ENCODE measurements at places on chromosomes 3 and 15.

DNA sequence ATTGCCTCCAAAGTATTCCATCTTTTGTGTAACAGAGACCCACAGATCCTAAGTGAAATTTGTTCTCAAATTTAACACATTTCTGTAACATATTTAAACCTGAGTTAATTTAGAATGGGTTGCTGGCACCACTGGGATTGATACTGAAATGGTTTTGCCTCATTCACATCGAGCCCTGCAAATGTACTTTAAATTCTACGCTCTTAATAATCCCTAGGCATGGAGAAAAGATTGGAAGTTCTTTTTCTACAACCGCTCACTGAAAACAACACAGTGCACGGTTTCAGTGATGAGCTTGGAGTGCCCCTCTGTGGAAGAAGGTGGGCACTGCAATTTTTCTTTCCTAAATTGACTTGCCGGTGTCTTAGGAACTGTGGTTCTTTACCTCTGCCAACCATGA, 109.9 kb upstream of the ATP11B start:
- DNase-seq: peak; percentile 77

DNA sequence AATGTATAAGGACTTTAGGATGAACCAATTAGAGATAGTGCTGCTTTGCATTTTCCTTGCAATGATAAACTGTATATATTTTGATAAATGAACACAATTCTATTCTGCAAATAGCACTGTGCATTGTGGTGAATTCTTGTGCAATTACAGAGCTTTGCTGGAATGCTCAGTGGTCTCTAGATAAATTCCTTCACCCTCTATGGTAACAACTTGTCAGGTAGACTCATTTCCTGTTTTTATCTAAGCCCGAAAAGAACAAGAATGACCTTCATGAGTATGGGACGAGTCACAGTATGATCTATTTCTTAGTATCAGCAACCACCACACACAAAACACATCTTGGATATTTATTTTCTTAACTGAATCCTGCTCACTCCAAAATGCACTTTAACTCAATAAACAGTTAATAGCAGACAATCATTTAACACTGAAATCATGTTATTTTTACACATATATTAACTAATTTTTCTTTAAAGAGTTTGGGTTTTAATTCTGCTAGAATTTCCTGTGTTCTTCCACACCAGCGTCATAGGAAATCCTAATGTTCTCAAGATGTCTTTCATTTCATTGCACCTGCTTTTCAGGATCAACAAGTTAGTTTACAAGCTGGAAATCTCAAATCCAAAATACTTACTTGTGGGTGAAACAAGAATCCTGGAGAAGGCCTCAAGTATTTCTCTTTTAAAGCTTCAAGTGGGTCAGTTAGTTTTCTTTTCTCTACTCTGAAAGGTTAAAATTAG, 551.2 kb downstream of the MECOM start:
- DNase-seq: peak; percentile 93

- DNase-seq: peak; percentile 50
Measured at GRCh38 chr3:134250717-134251220, at the start of gene RYK. Gene RYK, minus strand, starts transcription at chr3:134250859. Its CDS starts 205 bp downstream, at chr3:134250654.

GRCh38 chr3:140914384-140914945, 27.2 kb upstream of the SLC25A36 start:
- DNase-seq: no peak

DNA sequence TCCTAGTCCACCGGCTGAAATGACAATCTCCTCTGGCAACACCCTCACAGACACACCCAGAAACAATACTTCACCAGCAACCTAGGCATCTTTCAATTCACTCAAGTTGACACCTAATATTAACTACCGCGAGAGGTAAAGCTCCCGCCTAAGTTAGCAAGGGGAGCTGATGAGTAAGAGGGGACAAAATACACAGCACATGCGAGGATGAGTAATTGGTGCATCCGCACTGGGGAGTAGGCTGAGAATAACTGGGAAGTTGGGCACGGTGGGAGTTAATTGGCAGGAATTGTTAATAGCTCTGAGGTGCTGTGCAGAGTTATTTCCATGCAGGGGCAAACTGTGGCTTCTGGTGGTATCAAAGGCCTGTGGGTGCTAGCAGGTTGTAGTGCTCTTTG, 14.5 kb upstream of the PLD1 start:
- peak; percentile 79 for DNase-seq

DNA sequence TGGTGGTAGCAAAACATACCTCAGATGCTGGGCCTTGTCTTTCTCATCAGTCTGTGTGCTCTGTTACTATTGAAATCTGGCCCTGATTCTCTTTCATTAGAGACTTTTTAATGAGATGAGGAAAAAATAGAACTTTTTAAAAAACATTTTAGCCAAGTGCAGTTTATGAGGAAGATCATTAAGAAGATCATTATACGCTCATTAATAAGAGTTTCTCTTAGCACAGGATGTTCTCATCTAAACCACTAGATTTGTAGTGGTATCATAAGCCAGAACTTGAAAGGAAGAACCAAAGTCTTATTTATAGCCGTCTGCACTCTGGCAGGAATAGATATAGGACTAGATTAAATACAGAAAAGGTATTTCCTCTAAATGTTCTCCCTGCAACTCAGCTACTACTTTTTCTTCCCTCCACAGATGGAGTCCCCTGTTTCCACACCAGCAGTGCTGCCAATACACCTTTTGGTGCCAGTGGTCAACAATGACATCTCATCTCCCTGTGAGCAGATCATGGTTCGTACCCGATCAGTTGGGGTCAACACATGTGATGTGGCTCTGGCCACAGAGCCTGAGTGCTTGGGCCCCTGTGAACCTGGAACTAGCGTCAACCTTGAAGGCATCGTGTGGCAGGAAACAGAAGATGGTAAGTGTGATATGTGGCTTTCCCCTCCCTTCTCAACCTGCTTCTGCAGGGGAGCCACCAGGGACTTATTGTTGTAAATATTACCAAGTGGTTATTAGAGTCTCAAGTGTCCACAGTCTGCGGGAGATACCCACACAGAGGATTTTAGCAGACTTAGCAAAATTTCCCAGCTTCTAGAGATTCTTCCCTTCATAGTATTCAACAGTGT, 152.8 kb downstream of the RBPMS2 start:
- no peak for DNase-seq

DNA sequence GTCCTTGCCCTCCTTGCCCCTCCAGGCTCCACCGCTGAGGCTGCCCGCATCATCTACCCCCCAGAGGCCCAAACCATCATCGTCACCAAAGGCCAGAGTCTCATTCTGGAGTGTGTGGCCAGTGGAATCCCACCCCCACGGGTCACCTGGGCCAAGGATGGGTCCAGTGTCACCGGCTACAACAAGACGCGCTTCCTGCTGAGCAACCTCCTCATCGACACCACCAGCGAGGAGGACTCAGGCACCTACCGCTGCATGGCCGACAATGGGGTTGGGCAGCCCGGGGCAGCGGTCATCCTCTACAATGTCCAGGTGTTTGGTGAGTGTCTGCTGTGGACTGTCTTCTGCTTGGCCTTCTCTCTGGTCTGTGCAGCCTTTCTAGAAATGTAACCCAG, 61.0 kb downstream of the BOC start:
- no peak for DNase-seq

DNA sequence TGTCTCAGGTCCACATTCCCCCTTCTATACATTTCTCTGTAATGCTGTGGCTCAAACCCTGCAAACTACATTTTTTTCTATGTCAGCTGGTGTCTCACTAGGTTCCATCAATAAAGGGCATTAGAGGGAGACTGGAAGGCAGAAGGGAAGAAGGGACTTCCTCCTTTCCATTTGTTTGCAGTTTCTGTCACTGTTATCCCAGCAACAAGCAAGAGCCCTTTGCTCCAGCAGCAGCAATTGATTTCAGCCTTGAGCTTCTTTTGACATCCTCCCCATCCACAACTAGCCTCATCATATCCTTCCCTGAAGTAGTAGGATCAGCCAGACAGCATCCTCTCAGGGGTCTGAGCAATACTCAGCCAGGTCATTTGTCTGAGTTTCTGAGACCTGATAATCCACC, 5.3 kb upstream of the NCK1 start:
- DNase-seq: no peak

- peak; percentile 68 for DNase-seq
Measured at GRCh38 chr15:90868261-90868689, at the start of gene FURIN. Gene FURIN, plus strand, starts transcription at chr15:90868588. Its CDS starts 7,153 bp downstream, at chr15:90875741.

- DNase-seq: peak; percentile 85
Measured at GRCh38 chr3:72629191-72629631, 219.0 kb downstream of the SHQ1 start.

GRCh38 chr15:33737687-33738601, 230.4 kb upstream of the CHRM5 start:
- peak; percentile 37 for DNase-seq

GRCh38 chr3:46504789-46505188, 7.0 kb downstream of the RTP3 start:
- DNase-seq: no peak

DNA sequence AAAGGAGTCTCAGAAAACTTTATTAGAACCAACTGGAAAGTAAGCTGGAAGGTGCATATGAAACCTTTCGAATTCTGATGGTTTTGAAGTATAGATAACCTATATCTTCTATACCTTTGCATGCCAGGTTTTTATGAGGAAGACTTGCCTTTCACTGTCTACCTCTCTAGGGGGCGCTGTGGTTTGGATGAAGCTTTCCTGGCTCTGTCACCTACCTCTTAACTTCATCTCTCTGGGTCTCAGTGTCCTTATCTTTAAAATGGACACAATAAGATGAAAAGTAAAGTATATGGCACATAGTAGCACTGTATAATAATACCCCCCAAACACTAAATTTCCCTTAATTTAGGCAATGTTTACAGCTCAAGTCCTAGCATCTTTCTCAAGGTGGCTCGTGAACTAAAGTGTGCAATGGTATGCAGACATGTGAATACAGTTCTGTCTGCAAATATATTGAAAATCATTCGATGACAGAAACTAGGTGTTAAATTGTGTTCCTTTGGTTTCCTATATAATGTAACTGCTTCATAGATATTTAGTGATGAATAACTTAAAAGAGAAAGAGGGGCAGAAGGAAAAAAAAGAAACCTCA, 314.3 kb downstream of the CHST2 start:
- DNase-seq: no peak

DNA sequence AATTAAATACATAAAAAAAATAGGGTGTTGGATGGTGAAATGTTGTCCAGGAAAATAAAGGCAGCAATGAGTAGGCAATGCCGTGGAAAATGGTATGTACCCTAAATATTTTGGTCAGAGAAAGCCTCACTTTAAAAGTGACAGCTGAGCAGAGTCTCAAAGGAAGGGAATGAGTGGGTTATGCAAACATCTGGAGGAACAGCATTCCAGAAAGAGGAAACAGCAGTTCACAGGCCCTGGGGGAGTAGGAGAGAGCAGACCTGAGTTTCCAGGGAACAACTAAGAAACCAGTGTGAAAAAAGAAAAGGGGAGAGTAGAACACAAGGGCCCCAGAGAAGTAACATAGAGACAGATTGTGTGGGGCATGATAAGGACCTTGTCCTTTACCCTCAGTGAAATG, 230.0 kb upstream of the CNTN3 start:
- peak; percentile 63 for DNase-seq

DNA sequence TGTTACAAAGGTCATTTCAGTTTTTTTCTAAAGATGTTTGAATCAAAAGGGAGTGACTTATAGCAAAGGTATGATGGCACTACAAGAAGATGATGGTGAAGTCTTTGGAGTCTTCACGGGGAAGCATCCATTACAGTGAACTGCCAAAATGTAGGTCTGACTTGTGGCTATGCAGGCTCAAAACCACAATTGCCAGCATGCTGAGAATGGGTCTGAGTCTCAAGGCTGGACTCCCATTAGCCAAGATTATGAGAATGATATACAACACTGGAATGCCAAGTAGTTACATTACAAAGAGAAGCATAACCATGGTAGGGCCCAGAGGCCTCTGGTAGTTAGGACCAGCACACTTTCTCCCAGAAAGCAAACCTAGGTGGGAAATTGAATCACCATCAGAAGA, 194.2 kb downstream of the MTHFS start:
- DNase-seq: no peak

DNA sequence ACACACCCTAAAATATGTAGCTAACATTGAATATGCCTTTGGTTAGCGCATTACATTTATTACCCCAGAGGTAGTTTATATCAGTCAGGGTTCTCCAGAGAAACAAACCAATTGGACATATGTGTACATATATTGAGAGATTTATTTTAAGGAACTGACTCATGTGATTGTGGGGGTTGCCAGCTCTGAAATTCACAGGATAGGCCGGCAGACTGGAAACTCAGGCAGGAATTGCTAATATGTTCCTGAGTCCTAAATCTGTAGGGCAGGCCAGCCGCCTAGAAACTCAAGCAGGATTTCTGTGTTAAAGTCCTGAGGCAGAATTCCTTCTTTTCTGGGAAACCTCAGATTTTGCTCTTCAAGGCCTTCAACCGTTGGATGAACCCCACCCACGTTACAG, 189.7 kb downstream of the CDIN1 start:
- DNase-seq: no peak

GRCh38 chr3:156389449-156389950, 165.4 kb downstream of the SSR3 start:
- no peak for DNase-seq

GRCh38 chr3:11463591-11463990, 180.1 kb downstream of the VGLL4 start:
- no peak for DNase-seq

GRCh38 chr15:61158504-61159407, 70.3 kb downstream of the RORA start:
- no peak for DNase-seq

GRCh38 chr3:124117486-124117885, 125.6 kb upstream of the ROPN1 start:
- DNase-seq: peak; percentile 39

DNA sequence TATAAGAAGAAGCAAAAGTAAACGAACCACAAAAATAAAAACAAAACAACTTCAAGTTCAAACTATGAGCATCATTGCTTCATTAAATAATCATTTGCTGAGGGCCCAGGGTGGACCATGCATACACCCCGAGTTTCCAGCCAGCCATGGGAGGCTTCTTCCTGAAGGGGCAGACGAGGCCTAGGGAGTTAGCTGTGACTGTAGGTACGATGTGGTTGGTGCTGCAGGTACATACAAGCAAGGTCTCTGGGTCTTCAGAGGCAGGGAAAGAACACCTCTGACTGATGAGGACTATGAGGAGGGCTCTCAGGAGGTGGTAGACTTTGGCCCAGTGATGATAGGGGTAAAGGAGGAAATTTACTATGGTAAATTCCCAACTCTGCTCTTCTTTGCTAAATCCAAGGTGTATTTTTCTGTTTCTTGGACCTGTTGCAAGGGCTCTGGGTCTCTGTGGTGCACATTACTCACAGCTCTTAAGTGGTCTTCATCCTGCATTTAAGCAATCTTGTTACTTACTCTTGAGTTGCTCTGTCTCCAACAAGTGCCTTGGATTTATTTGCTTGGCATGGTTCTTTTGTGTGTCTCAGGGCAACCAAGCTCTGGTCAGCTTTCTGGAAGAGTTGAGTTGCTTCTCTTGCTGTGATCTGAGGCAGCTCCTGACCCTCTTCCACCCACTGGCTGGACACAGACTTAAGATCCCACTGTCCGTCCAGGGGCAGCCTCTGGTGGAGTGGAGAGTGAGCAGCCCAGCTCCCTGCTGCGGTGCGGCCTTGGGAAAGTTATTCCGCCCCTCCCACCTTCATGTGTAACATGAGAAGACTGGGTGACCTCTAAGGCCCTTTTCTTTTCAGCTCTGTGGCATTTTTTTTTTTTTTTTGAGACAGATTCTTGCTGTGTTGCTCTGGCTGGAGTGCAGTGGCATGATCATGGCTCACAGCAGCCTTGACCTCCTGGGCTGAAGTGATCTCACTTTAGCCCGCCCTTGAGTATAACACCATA, 56.1 kb upstream of the KIF23 start:
- DNase-seq: no peak

All from bronchial epithelial cell (primary cell).